Skin of body (tissue), 3 donors: ENCODE measurements at places on chromosomes 13 and 19. TPM values are rescaled to one million over a fixed set of nuclear protein-coding genes. Genes with fewer than 3 reads are reported as not detected.

DNA sequence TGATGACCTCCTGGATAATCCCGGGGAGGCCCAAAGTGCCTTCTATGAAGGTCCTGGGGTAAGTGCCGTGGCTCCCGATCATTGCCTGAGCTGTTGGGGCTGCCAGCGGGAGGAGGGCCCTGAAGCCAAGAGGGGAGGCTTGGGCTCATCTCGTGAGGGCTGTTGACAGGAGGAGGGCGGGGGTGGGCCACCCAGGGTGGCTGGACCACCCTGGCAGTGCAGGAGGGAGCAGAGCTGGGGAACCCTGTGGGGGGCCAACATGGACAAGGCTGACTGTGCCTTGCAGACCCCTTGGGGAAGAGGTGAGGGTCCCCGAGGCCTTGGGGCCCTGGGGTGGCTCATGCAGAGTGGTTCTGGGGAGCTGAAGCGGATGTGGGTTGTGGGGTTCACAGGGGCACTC lies 37.4 kb upstream of the EHD2 start:
- DNase-seq, result no peak

DNA sequence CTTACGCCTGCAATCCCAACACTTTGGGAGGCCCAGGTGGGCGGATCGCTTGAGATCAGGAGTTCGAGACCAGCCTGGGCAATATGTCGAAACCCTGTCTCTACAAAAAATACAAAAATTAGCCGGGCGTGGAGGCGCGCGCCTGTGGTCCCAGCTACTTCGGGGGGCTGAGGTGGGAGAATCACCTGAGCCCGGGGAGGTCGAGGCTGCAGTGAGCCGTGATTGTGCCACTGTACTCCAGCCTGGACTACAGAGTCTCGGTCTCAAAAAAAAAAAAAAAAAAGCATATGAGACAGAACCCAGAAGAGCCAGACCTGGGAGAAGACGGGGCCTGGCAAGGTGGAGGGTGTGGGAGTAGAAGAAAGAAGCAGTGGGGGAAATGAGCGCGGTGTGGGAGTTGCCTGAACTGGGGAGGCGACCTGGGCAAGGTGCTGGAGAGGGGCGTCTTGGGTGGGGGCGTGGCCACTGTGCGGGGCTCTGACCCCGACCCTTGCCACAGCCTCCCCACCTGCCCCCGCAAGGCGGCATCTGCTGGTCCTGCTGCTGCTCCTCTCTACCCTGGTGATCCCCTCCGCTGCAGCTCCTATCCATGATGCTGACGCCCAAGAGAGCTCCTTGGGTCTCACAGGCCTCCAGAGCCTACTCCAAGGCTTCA lies 533 bp downstream of the DKKL1 start:
- no peak for DNase-seq

CA11 gene
- total RNA-seq, result 2.3 TPM

DNA sequence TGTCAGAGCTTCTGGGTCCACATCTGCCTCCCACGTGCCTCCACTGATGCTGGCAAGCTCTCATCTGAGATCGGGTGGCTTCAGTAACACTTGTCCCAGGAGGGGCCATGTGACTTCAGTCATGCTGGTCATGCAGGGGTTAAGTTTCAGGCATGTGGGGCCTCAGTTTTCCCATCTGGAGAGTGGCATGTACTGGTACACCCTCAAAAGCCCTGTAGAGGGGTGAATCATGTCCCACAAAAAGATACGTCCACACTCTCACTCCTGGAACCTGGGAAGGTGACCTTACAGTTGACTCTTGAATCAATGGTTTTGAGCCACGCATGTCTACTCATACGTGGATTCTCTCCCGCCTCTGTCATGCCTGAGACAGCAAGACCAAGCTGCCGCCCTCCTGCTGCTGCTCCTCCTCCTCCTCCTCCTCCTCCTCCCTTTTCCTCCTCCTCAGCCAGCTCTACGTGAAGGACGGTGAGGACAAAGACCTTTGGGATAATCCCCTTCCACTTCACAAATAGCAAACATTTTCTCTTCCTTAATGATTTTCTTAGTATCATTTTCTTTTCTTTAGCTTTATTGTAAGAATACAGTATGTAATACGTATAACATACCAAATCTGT lies 53.7 kb downstream of the COMP start:
- DNase-seq, result no peak

- DNase-seq, result no peak
Observed at GRCh38 chr19:28972058-28972852, 240.7 kb downstream of the UQCRFS1 start.

BRD4 gene
- 23.1 TPM for total RNA-seq

ZNF8 gene
- total RNA-seq, result 6.7 TPM

ASPDH gene
- not detected for total RNA-seq

DNA sequence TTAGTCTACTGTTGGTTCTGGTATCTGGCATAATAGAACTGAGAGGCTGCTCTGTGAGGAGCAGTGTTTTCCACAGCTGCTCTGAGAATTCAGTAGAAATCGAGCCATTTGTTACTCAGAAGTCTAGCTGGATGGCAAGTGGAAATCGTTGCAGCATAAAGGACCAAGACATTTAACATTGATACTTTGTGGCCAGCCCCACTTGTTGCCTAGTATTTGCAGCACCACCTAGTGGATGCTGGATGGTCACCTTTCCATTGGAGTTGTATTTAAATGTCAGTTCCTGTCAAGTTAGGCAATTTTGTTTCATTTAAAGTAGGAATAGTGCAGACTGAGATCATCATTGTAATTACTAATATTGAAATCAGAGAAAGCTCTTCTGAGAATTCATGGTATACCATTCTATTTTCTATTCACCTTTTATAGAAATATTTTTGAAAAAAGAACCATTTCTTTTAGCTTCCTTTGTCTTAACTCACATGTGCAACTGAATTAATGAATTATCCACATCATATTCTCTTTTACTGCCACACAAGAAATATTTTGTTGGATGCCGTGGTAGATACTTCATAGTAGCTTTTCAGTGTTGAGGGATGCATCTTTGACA lies 64.6 kb downstream of the PDS5B start:
- no peak for DNase-seq

GRCh38 chr19:11479898-11480714 lies 740 bp downstream of the ELAVL3 start:
- no peak for DNase-seq

- no peak for DNase-seq
Observed at GRCh38 chr13:114102521-114103288, 29.7 kb downstream of the RASA3 start.

- no peak for DNase-seq
Observed at GRCh38 chr13:94542917-94543316, 53.0 kb downstream of the TGDS start.

- peak; percentile 92 for DNase-seq
Observed at GRCh38 chr19:32405431-32406160, at the start of gene DPY19L3. Gene DPY19L3 (plus strand): TSS chr19:32405770. CDS start chr19:32408254, 2,484 bp downstream.

CYP4F11 gene
- not detected for total RNA-seq

DNA sequence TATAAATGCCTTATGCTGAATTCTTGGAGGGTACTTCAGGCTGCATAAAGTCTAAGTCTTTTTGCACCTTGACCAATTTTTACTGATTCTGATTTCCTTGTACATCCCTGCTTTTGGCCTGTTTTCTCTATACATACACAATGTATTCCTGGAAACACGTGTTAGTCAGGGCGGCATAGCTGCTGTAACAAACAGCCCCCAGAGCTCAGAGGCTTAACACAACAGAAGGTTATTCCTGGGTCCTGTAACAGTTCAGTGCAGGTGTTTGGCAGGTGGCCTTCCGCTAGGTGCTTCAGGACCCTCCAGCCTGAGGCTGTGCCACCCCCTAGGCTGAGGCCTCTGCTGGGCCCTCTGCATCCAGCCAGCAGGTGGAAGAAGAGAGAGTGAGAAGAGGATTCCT lies 82.9 kb downstream of the ZAR1L start:
- DNase-seq, result no peak

GRCh38 chr13:106597749-106598395 lies 29.9 kb upstream of the ARGLU1 start:
- DNase-seq, result no peak

HSH2D gene
- total RNA-seq, result 0.79 TPM

SERTAD1 gene
- total RNA-seq, result 10.6 TPM

- no peak for DNase-seq
Observed at GRCh38 chr13:61151062-61151461, 264.6 kb downstream of the PCDH20 start.

COX6B2 gene
- total RNA-seq, result 3.1 TPM

DNA sequence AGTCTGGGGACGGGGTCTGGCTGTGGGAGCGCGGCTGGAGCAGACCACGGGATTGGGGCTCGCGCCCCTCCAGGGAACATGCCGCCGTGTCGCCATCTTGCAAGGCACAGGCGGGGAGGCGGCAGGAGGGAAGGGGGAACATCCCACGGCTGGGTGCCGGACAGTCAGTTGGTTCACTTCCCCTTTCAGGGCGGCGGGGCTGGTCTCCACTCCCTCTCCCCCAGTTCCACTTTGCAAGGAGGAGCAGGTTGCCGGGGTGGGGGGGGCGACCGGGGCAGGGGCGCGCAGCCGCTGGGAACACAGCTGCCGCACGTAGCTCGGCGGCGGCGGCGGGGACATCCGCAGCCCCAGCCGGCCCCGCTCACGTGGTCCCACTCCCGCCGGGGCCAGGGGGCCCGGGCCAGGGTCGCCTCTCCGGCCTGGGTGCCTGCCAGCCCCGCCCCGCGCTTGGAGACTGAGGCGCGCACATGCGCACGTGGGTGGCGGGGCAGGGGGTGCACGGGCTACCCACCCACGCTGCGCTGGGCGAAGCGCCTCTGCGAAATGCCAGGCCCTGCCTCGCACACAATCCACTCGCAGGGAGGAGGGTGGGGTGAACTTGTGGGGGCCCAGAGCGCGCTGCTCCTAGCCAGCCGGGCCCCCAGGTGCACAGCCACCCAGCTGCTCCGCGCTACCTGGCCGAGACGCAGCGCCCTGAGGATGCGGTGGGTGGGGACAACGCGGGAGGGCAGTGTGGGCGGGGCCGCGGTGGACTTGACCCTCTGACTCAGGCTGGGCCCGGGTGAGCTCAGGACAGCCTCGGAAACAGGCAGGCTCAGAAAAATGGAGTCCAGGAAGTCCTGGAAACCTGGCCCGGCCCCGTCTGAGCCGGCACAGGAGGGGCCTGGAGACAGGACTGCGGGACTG lies 6.4 kb downstream of the KLF16 start:
- DNase-seq, result no peak

AKAP11 gene
- 28.7 TPM for total RNA-seq

GRCh38 chr19:33147538-33147937 lies 15.6 kb downstream of the WDR88 start:
- DNase-seq, result no peak

- no peak for DNase-seq
Observed at GRCh38 chr19:39823686-39824085, 10.3 kb downstream of the DYRK1B start.
